Small intestine (tissue), 16 donors: ENCODE measurements at places on chromosomes 6 and 20.

DNA sequence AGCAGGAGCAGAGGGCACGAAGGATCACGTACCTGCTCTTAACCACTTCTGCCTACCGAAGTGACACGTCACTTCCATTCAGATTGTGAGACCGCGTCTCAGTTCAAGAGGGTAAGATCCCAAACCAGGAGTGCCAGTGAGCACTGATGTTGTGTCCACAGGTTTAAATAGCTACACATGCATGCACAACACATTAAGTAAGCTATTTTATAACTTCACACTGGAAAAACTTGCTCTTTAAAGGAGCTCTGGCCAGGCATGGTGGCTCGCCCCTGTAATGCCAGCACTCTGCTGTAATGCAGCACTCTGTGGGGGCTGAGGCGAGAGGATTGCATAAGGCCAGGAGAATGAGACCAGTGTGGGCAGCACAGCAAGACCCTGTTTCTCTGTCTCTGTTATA, 21.1 kb downstream of the ABHD12 start:
- no peak for DNase-seq

DNA sequence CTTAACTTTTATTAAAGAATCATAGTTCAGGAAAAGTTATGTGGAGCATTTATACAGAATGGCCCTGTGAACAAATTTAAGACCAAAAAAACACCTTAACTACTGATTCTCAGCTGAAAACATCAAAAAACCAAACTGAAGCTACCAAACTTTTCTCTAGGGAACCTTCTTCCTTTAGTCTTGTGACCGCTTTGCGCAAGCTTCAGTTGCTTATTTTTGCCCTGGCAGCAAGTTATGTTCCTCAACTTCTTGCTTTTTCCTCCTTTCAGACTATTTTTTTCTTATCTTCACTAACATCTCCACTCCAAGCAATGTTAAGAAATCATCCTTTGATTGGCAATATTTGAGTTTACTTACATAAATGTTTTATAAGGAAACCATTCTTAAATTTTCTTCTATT, 100.1 kb downstream of the MYB start:
- DNase-seq, result no peak

- peak; percentile 74 for DNase-seq
Measured at GRCh38 chr6:20877008-20877937, 343.0 kb downstream of the CDKAL1 start.

GRCh38 chr6:139446768-139447655, 72.6 kb upstream of the CITED2 start:
- DNase-seq, result no peak

- DNase-seq, result peak; percentile 55
Measured at GRCh38 chr6:138215093-138215782, 3.1 kb downstream of the PBOV1 start.

DNA sequence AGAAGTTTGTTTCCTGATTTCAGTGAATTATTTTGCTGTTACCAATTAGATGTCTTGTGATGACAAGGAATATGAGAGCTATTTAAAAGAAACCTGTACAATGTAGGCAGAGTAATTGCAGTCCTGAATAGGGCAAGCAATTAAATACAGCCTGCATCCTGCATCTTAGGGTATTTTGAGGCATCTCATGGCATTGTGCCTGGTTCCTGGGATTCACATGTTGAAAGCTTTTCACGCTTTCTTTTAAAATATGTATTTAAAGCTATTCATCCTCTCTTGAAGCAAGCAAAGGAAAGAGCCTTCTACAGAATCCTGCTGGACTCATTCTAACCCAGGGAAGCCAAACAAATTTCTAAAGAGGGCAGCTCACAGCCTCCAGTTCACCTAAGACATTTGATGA, 4.7 kb upstream of the RRAGD start:
- DNase-seq, result no peak

DNA sequence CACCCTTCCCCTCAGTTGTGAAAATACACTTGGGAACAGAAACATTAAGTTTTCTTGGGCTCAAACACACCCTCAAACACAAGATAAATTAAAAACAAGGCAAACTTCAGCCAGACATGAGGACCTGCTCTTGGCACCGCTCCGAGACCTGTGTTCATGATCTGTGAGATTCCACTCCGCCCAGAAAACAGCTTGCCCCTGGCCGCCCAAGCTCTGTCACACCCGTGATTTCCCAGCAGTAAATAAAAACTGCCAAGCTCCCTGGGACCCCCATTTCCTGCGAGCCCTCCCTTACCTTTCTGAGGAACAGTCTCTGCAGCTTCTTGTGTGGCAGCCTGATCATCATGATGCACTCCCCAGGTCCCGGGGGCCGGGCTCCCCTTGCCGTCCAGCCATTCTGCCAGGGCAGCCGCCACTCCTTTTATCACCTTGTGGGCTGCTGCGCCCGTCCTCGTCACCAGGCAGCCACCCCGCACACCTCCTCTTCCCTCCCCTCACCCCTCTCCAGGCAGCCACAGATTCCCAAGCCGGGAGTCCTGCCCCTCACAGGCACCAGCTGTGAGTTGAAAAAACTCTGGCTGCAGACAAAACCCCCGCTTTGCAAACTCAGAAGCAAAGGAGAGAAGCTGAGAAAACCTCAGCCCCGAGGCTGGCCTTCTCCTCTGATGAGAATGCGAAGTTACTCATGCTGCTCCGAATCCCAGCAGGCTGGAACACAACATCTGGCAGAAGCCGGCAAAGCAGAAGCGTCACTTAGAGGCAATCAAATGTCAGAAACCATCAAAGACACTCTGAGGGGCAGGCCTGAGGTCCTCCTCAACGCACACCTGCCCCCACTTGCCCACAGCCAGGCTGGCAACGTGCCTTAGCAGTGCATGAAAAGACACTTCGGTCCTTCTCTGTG, 130.4 kb upstream of the RPS6KA2 start:
- no peak for DNase-seq

DNA sequence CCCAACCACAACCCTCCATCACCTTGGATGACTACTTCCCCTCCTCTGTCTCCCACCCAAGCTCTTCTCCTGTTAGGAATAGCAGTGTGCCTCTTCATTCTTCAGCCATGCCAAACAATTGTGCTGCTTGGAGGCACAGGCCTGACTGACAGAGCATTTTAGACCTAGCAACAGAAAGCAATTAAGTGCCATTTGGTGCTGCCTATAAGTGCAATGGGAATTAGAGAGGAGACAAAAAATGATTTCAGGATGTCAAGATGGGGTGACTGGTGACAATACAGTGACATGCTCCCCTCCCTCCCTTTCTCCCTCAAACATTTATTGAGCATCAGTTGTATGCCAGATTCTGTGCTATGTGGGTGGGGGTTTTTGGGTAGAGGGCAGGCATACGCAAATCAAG, 322.6 kb upstream of the MOCS1 start:
- no peak for DNase-seq

DNA sequence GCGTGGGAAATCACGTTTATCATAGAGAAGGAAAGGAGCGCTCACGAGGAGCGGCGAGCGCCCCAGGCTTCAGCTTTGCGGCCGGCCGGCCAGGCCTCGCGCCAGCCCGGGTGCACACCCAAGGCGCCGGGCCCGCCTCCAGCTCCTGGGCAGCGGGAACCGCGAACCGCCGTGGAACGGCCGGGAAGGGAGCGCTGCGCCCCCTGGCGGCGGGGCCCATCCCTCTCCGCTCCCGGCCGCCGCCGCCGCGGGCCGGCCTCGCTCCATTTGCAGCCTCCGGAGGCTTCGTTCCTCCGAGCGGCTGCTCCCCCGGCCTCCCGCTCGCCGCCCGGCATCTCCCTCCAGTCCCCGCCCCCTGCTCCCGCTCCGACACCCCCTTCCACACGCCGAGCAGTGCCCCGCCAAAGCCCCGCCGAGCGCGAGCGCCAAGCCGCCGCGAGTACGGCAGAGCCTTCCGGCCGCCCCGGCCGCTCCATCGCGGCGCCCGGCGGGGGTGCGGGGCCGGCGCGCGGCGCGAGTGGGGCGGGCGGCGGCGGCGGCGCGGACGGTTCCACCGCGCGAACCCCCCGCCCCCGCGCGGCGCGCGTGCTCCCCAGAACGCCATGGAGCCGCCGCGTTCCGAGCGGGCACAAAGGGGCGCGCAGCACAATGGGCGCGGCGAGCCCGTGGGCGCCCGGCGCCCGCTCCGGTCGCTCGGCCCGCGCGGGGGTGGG, 946 bp downstream of the BEND3 start:
- peak; percentile 92 for DNase-seq

GRCh38 chr20:53789989-53790675, 196.5 kb upstream of the ZNF217 start:
- DNase-seq, result no peak

- DNase-seq, result no peak
Measured at GRCh38 chr20:9200196-9200595, 131.3 kb downstream of the PLCB4 start.

GRCh38 chr6:3597500-3598064, 140.7 kb upstream of the SLC22A23 start:
- DNase-seq, result no peak

- no peak for DNase-seq
Measured at GRCh38 chr6:97841763-97842162, 558.7 kb upstream of the MMS22L start.

DNA sequence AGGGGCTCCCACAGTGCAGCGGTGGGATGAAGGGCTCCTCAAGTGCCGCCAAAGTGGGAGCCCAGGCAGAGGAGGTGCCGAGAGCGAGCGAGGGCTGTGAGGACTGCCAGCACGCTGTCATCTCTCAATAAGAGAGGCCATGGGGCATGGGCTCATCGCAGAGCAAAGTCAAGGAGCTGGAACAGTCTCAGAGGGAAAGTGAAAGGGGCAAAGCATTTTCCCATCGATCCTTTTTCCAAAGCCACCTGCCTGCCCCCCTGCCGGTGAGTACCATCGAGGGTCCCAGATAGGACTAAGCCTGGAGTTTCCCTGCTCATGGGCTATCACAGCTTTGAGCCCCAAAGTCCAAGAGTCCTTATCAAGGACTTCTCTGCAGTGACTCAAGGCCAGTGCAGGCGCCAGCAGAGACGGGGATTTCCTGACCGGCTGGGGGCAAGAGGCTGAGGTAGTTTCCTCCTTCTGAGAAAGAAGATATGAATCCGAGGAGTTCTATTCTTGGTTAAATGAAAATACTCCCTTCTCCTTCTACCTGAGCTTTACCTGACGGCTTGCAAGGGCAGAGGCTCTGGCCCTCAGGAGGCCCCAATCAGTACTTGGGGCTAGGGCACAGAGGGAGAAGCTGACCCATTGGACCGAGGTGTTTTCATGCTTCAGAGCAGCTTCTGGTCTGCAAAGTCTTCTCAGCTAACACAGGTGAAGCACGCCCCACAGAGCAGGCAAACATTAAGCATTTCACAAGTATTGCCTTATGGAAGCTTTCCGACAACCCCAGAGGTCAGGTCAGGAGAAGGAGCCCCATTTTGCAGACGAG, 22.6 kb downstream of the ETV7 start:
- peak; percentile 83 for DNase-seq

DNA sequence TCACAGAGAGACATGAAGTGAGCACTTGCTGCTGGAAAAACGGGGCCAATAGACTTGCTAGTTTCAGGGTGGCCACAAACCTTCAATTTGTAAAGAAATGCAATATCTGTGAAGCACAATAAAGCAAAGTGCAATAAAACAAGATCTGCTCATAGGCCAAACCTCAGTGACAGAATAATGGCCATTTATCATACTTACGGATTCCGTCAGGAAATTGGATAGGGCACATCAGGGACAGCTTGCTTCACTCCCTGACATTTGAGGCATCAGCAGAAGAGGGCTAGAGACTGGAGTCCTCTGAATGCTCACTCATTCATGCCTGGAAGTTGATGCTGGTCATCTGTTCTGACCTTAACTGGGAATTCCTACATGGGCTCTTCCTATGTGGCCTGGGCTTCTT, 165.5 kb upstream of the OPRM1 start:
- no peak for DNase-seq

- DNase-seq, result no peak
Measured at GRCh38 chr6:168320634-168321033, 1.1 kb upstream of the DACT2 start.

- DNase-seq, result peak; percentile 44
Measured at GRCh38 chr20:62025832-62026563, 39.7 kb downstream of the TAF4 start.

- no peak for DNase-seq
Measured at GRCh38 chr6:2528156-2528555, 222.6 kb downstream of the MYLK4 start.

GRCh38 chr6:140044626-140045025, 670.2 kb upstream of the CITED2 start:
- no peak for DNase-seq

DNA sequence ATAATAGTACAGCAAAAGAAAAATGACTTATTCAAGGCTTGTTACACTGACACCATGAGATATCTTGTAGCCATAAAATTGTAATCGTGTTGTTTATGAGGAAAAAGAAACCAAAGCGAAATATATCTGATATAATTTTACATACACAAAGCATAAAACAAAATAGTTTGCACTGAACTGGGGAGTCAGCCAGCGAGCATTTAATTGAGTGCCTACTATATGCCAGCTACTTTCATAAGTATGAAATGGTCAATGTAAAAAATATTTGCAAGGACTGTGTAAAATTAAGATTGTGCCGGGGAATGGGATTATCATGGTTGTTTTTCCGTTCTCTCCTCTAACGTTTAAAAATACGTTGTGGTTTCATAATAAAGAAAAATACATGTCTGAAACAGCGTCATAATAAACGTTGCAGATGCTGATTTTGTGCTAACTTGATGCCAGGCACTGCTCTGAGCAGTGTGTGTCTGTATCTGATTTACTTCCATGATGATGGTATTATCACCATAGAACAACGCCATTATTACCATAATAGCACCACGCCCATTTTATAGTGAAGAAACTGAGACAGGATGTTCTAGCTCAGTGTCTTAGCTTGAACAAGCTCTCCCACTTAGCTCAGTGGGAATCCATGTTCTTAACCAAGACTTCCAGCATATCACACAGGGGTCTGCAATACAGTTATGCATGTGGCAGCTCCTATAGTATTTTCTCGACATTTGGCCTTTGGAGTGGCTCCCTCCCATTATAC, 144.6 kb downstream of the BCAS1 start:
- no peak for DNase-seq

DNA sequence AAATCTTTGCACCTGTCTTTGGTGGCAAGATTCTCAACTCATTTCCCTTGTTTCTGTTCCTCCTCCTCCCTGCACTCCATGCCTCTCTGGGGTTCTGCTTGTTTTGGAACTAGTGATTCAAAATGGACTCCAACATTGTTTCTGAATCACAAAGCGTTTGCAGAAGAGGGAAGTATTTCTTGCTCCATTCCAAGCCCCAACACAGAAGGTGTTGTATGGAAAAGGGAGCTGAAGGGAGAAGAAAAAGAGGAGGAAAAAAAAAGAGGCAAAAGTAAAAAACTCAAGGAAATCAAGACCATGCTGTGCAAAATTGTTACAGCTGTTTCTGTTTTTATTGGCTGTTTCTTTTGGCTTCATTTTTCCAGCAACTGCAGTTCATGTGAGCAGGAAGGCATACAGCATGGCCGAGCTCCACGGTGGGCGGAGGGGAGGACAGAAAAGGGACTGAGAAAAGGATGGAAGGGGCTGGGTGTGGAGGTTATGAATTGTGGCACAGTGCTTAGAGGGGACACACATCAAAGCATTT, 66.9 kb upstream of the PRL start:
- DNase-seq, result no peak
